ENCODE measurements at places on chromosomes 7 and 10. TPM values are rescaled to one million over a fixed set of nuclear protein-coding genes. Genes with fewer than 3 reads are reported as not detected.

FBXO24 gene
- total RNA-seq, result 0.78 TPM

HOXA13 gene
- not detected for total RNA-seq

LGI1 gene
- not detected for total RNA-seq

WAPL gene
- 27.9 TPM for total RNA-seq

TMEM225B gene
- 0.81 TPM for total RNA-seq

CYP2E1 gene
- total RNA-seq, result 4.1 TPM

SLC16A9 gene
- total RNA-seq, result 3.0 TPM

ADAM22 gene
- total RNA-seq, result 4.1 TPM

DMTF1 gene
- total RNA-seq, result 51.2 TPM

CALHM1 gene
- not detected for total RNA-seq

SUN3 gene
- total RNA-seq, result not detected

CTAGE8 gene
- total RNA-seq, result not detected

MYL10 gene
- not detected for total RNA-seq

ZNF487 gene
- 9.0 TPM for total RNA-seq

CYP17A1 gene
- total RNA-seq, result not detected

SPDYE3 gene
- not detected for total RNA-seq

GRCh38 chr7:37920305-37920848 lies at the start of gene EPDR1:
TSS of gene EPDR1 (plus strand) at chr7:37920640. CDS start at chr7:37920940, 300 bp downstream.
- DNase-seq, result peak; percentile 66

DNA sequence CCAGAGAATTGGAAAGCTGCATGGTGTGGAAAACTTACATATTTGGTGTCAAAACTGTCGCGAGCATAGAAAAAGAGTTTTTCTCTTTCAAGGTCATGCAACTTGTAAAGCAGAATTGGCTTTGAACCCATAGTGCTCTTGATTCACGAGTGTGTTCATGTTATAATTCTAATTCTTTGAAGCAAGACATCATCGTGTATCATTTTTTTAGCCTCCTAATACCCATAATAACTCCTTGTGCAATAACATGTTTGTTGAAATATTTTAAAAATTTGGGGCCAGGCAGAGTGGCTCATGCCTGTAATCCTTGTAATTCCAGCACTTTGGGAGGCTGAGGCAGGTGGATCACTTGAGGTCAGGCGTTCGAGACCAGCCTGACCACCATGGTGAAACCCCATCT lies 4.2 kb downstream of the CCL24 start:
- DNase-seq, result no peak

DNA sequence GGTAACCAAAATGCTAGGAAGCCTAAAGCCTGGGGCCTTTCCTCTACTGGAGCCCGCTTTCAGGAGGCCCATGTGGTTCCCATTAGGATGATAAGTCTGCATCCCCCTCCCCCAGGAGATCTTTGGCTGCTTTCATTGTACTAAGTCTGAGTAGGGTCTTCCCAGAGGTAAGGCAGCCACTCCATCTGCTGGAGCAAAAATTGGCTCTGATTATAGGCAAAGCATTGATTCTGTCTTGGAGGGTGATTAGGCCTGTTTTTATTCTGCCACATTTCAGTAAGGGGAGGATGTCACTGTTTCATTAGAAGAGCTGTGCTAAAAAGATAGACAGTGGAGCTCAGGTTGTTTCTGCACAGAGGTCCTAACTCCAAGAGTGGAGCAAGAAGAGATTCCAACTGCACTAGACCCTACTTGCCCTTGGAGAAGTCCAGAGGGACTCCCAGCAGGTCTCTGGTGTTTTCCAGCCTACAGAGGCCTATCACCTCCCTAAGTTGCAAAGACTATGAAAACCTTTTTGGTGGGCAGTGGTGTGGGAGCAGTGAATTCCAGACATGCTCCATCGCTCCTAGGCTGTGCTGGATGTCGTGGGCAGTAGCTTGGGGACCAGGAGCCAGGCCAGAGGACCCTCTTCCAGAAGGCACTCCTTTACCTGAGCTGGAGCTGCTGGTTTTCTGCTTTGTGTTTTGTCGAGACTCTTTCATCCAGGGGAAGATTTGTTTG lies 7.1 kb upstream of the HOXA2 start:
- DNase-seq, result no peak

GRCh38 chr10:8279598-8279997 lies 225.1 kb downstream of the GATA3 start:
- peak; percentile 79 for DNase-seq

DNA sequence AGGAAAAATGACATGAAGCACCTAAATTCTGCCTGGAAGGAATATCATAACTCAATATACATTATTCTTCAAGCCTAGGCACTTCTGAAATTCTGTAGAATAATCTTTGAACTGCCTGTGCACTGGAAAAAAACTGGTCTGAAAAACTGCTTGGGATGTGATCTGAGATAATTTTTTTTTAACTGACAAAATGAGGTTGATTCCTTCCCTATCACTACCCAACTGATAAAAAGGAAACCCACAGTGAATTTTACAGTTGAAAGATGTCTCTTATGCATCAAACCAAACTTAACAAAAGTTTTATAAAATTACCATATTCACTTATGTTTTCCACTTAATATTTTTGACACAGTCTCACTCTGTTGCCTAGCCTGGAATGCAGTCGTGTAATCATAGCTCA lies 67.2 kb upstream of the FAM133B start:
- DNase-seq, result no peak

DNA sequence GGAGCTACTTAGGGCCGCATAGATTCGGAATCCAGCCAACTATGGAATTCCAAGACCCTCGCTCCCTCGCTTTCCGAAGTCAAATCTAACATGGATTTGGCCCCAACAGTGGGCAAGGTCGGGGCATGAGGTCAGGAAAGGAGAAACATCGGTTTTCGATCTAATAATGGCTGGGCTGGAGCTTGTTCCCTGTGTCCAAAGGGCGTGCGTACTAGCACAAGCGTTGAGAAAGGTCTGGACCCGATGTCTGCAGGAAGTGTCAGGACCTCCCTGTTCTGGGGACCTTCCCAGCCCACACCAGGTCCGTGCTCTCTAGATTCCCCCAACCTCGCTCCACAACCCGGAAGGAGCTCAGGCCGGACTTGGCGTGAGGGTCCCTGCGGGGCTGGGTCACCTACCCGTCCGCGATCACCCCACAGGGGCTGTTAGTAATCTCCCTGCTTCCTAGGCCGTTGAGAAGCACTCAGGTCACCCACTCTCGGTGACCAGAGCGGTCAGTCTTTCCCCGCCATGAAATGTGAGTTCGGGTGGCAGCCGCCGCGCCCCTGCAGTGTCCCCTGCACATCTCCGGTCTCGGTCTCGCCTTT lies 4.8 kb downstream of the FEZF1 start:
- no peak for DNase-seq

- peak; percentile 41 for DNase-seq
Measured at GRCh38 chr7:129845178-129845971, 107.4 kb downstream of the UBE2H start.

GRCh38 chr7:151706277-151707104 lies 170.4 kb downstream of the PRKAG2 start:
- DNase-seq, result no peak

GRCh38 chr7:142384493-142384922 lies 126.7 kb upstream of the PRSS58 start:
- peak; percentile 75 for DNase-seq

GRCh38 chr7:112052993-112053736 lies 153.0 kb downstream of the DOCK4 start:
- no peak for DNase-seq

DNA sequence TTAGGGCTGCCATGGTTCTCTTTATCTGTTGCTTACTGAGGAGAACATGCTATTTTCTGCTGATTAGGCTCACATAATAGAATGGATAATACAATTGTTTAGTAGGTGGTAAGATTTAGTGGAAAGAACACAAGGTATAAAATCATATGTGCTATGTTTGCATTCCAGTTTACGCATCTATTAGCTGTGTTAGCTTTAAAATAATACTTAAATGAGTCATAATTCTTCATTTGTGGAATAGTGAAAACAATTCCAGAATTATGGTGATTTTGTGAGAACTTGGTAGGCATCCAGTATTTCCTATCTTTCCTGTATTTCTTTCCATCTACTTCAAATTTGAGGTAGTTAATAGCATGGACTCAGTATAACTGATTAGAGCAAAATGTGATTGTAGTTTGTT lies 1585.5 kb upstream of the LRRTM3 start:
- DNase-seq, result no peak

DNA sequence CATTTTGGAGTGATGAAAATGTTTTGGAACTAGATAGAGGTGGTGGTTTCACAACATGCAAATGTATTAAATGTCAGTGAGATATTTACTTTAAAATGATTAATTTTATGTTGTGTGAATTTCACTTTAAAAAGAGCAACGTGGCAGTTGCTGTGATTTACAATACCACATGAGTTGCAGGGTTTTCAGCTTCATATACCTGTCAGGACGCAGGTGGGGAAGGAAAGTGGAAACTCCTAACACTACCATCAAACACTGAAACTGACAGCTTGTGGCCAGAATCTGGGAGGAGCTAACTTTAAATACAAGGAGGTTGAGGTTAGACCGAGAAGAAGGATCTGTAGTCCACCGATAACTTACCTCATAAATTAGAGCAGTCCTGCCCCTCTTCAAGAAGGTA lies 168.9 kb upstream of the TMEM72 start:
- no peak for DNase-seq

DNA sequence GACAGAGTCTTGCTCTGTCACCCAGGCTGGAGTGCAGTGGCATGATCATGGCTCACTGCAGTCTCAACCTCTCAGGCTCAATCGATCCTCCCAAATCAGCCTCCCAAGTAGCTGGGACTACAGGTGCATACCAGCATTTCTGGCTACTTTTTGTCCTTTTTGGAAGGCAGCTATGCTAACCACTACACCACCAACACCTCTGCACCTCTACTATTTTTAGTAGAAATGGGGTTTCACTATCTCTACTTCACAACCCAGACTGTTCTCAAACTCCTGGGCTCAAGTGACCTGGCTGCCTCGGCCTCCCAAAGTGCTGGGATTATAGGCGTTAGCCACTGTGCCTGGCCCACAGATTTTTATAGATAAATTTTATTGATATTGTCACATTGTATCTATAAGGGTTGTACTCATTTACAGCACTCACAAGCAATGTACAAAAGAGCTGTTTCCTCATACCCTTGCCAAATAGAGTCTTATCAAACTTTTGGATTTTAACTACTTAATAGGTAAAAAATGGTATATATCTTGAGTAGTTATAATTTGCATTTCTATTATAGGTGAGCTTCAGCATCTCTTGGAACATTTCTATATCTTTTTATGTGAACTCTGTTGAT lies 23.7 kb downstream of the PRR15 start:
- DNase-seq, result no peak

GRCh38 chr10:126247446-126247975 lies 140.8 kb downstream of the ADAM12 start:
- peak; percentile 98 for DNase-seq

- DNase-seq, result peak; percentile 91
Measured at GRCh38 chr7:100803398-100804161, 23.7 kb downstream of the EPHB4 start.

- no peak for DNase-seq
Measured at GRCh38 chr10:4529266-4529665, 296.7 kb upstream of the AKR1E2 start.

DNA sequence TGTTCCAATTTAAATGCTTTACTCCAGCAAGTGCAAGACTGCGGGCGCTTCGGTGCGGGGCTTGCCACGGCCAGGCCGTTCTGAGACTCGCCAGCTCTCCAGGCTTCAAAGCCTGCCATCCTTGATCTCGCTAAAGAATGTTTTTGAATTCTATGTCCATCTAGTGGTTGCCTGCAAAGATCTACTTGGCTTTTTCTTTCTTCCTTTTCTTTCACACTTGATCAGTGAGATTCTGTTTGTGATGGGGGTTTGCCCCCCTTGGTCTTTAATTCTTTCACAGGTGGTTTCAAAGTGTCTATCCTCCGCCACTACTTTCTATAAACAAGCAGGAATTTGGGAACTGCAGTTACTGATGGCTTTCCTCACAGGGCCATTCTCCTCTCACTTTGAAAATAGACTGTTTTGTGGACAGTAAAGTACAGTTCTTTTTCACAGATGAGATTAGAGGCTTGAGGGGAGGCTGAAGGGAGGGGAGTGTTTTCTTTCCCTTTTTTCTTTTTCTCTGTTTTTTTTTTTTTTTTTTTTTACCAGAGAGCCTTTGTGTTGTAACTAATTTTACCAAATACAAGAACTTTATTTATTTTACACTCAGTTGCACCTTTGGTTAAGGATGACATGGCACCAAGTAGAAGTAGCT lies 15.2 kb upstream of the FBXW4 start:
- peak; percentile 57 for DNase-seq

DNA sequence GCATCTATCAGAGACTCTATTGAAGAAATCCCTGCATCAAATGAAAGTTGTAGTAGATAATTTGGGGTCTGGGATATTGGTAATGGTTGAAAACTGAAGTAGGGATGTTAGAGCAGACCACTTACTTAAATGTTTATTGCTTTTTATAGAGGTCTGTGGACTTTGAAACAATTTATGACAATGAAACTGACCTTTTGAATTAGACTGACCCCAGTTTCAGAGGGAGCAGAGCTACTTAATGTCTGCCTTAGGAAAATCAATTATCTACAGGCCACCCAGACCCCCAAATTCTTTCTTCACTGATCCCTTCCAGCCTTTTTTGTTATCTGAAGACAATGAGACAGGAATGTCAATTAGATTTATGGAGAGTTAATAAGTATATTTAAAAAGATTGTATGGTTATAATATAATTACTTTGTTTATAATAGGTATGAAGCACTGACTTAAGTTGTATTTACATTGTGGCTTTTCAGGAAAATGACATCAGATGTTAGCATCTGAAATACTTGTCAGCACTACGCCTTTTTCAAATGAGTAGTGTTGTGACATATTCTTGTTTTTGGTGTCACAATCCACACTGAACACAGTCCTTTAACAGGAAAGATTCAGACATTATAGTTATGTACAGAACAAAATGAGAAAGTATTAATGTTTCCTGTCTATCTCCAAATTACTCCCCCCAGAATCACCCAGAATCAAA lies 13.9 kb downstream of the MGAM2 start:
- DNase-seq, result no peak

- peak; percentile 27 for DNase-seq
Measured at GRCh38 chr10:77293773-77294172, 343.8 kb downstream of the KCNMA1 start.

DNA sequence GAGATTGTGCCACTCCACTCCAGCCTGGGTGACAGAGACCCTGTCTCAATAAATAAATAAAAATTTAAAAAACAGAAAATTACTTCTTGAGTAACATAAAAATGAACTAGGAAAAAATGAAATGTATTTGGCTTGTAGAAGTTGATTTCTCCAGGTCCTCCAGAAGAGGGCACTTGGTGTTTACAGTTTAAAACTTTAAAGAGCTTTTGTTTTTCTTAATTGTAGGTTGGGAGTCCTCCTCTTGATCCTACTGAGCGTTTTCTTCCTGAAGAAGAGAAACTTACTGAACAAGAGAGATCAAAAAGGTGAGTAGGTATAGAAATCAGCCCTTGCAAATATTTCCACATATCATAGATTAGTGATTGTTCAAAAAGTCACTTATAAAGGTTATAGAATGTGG lies 16.2 kb downstream of the KIFBP start:
- DNase-seq, result no peak

Measured in cardiac muscle cell (in vitro differentiated cells and primary cell).